ENCODE measurements at places on chromosomes 1 and 21. TPM values are rescaled to one million over a fixed set of nuclear protein-coding genes. Genes with fewer than 3 reads are reported as not detected.

CAMSAP2 gene
- total RNA-seq, result 74.2 TPM

NGF gene
- total RNA-seq, result 4.1 TPM

MAN1C1 gene
- 18.4 TPM for total RNA-seq

KCNJ9 gene
- 2.3 TPM for total RNA-seq

LCE1E gene
- not detected for total RNA-seq

HMGCS2 gene
- total RNA-seq, result not detected

IFNLR1 gene
- 0.72 TPM for total RNA-seq

ZNF695 gene
- total RNA-seq, result 2.6 TPM

S100B gene
- total RNA-seq, result 258 TPM

FASLG gene
- 0.20 TPM for total RNA-seq

OR6N1 gene
- not detected for total RNA-seq

GPR52 gene
- 3.9 TPM for total RNA-seq

All from spinal cord (tissue), 10 donors.